Trophoblast cell (in vitro differentiated cells and primary cell): ENCODE measurements at places on chromosomes 6 and 20.

DNA sequence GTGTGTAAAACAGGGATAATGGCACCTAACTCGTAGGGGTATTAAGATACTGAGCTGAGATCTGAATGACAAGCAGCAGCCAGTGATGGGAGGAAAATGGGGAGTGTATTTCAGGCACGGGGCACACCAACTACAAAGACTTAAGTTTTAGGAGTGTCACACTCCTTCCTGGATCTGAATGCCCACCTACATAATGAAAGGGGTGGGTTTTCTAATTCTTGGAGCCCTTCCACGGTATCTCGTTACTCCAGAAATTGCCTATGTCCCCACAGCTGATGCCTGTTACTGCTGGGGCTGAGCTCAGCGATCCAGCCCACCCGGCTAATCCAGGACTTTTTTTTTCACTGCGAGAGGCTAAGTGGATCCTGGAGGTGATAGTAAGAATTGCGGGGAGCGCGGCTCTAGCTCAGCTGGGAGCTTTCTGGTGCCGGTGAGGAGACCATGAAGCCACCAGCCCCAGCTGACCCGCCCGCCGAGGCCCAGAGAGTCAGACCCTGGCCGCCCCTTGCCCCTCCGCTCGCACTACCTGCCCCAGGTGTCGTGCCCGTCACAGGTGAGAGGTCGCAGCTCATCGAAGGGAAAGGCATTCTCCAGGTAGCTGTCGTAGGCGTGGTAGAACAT, 727 bp downstream of the EDEM2 start:
- DNase-seq, result peak; percentile 7

- DNase-seq, result no peak
Measured at GRCh38 chr20:3307078-3307477, 68.1 kb upstream of the SLC4A11 start.

- no peak for DNase-seq
Measured at GRCh38 chr6:35136185-35136584, 5.0 kb downstream of the TCP11 start.

GRCh38 chr6:117157448-117157847, 107.9 kb upstream of the VGLL2 start:
- DNase-seq, result no peak

- no peak for DNase-seq
Measured at GRCh38 chr6:167554854-167555253, 230.0 kb downstream of the TTLL2 start.

DNA sequence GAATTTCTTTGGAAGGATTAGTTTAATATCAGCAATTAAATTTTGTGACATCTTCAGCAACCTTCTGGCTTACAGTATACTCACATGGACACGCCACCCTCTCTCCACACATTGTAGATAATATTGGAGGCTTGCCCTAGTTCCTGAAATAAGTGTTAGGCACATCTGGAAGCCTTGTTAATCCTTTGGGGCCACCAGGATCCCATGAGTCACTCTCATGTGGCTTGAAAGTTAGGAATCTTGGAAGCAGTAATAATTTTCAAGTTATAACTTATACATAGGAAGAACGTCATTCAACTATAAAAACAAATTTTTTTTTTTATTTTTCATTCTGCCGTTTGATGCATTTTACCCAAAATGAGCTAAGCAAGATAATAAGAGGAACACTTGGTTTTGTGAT, 20.5 kb downstream of the LAMA4 start:
- DNase-seq, result no peak

GRCh38 chr6:87184762-87185250, 29.4 kb downstream of the ZNF292 start:
- DNase-seq, result no peak

DNA sequence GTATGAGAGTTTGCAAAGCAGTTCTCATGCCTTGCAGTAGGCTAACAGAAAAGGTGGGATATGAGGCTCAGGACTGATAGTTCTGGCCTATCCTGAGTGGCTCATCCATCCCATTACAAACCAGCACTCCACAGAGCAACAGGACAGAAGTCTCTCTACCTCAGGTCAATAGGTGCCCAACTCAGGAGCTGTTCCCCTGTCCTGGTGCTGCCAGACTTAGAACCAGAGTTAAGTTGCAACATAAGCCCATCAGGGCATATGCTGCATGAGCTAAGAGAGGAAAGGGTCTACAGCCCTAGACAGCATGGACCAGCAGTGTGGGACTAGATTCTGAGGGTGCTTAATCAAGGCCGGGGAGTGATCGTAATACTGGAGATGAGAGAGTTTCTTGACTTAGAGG, 104.8 kb upstream of the ECI2 start:
- DNase-seq, result no peak

- no peak for DNase-seq
Measured at GRCh38 chr6:140546640-140547039, 1172.2 kb upstream of the CITED2 start.

DNA sequence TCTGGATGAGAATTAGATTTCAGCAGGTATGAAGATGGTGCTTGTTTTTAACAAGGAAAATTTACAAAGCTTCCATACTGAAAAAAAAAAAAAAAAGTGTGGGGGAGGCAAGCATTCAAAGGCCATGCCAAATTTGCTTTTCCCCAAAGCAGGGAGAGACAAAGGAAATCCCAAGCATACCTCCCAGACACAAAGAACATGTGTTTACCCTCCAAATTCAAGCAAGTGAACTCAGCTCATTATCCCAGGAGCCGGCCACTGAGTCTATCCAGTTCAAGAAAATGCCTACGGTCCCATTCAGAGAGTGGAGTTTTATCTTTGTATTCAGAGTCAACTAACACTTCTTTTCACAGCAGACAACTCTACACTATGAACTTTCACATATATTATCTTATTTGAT, 102.7 kb upstream of the ID4 start:
- DNase-seq, result no peak

DNA sequence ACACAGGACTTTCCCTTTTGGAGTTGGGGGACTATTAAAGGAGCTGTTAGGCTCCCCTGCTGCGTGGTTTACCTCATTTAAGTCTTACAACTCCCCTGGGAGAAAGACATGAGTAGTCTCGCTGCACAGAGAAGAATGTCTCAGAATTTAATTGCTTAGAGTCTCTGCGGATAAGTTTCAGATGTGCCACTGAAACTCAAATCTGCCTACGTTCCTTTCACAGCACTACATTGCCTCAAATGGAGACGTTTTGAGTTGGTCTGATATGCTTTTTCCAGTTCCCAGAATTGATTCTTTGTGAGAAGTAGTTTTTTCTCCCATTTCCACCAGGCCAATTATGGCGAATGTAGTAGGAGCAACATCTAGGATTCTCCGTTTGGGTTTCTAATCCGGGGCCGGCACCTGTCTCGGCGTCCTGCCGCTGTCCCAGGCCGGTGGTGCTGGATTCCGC, 532 bp upstream of the SLC35F1 start:
- DNase-seq, result no peak

DNA sequence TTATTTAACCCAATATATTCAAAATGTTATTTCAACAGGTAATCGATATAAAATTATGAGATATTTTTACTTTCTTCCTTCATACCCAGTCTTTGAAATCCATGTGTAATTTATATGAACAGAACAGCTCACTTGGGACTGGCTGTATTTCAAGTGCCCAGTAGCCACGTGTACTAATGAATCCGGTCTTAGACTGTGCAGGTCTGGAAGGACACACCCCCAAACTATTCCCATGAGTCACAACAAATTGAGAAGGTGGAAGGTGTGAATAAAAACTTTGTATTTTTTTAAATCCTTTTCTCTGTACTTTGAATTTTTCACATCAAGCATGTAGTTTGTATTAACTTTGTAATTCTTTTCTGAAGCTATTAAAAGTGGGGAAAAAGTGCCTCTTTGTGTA, 2.8 kb downstream of the UNC5CL start:
- DNase-seq, result no peak

DNA sequence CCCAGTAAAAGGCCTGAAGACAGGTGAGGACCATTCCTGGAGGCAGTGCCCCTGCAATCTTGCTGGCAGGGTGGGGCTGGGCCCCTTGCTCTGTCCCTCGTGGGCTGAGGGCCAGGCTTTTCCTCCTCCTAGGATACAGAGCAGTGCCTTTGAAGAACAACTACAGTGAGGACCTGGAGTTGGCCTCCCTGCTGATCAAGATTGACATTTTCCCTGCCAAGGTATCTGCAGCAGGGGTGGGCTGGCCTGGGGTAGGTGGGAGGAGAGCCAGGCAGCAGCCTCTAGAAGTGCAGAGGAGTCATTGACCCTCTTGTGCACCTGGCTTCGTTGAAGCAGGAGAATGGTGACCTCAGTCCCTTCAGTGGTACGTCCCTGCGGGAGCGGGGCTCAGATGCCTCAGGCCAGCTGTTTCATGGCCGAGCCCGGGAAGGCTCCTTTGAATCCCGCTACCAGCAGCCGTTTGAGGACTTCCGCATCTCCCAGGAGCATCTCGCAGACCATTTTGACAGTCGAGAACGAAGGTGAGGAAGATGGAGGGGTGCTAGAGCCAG, 36.5 kb downstream of the PLCG1 start:
- no peak for DNase-seq

DNA sequence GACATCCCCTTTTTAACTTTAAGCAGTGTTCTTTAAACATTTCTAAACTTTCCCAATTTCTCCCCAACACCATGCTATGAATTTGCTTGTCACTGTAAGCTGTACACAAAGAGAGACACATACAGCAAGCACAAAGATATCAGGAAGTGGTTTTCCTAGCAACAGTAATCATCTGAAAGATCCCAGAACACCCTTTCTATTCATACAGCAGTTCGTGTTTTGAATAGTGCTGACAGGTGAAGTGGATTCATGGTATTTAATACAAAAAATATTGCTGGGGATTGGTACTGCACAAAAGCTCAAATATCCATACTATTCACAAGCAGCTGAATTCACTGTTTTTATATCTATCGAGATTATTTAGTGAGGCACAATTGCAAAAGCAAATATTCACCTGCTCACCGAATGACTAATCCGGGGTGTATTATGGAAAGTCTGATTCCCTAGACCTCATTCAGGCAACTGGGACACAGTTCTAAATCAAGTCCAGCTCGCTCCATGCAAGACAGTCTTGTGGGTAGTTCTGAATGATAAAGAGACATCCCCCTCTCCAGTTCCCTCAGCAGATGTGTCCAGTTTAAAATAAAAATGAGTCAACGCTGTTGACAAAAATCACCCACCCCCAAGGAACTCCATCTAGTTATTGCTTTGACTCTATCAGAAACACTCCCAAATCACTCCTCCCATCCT, 107.1 kb upstream of the TSHZ2 start:
- DNase-seq, result no peak

DNA sequence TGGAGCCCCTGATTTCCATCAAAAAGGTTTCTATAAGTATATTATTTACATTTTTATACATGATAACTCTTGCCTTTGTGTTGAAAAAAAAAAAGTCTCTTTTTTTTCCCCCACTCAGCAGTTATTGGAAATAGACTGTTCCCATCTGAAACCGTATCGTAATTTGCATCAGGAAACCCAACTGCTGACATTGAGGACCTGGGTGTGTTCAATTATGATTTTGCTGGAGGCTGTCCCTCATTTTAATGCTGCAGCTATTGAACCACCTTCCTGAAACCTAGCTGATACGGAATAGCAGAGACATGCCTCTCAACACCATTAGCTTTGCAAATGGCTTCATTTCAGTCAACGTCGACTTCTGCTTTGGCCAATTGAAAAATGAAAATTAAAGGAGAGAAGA, 98.9 kb downstream of the ZNF217 start:
- no peak for DNase-seq

DNA sequence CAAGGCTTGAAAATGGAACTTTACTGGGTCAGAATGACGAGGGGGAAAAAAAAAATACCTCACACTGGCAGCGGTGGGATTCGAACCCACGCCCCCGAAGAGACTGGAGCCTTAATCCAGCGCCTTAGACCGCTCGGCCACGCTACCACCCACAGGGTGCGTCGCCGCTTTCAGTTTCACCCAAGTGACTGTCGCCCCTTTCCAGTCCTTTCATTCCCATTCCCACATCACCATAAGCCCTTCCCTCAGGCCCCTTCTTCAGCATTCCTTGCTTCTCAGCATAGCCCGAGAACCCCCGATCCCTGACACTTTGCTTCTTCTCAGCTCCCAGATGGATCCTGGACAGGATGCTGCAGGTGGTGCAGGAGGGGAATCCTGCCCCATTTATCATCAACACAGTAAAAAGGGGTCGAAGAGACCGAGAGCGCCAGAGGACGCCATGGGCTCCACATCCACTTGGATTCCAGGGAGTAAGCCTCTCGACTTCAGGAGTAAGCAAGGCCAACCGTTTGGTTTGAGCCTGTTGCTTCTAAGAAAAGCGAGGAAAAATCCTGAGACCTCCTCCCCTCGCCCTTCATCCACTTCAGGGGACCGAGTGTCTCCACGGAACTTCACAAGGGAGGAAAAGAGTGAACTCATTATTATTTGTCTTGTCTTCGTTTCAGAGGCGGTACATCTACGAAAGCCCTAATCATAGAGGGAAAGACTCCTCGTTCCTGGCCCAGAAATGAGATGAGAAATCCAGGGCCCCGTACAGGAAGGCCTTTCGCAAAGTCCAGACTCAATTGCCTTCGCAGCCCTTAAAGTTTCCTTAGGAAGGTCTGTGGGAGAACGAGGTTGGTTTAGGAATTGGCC, 20.0 kb upstream of the TRIM27 start:
- DNase-seq, result peak; percentile 76

DNA sequence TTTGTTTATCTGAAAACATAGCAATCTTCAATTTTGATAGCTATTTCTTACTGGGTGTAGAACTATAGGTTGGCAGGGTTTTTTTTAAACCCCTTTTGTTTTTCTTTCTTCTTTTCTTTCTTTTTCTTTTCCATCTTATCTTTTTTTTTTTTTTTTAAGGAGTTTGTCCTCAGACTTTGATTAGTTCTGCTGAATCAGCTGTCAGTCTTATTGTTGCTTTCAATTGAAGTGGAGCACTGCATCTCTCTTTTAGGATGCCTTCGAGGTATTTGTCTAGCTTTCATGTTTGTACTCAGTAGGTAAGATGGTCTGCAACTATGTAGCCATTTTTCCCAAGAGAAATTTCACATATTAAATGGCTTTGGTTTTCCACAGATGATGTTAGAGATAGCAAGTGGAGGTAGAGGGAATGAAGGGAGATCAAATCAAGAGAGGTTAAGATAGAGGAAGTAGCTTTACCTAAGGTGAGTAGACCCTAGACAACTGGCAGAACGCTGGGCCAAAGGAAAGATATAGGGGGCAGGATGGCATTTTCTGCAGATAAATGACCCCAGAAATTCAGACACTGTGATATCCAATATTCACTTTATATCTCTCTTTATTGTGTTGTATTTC, 137.1 kb downstream of the BCAS1 start:
- no peak for DNase-seq

DNA sequence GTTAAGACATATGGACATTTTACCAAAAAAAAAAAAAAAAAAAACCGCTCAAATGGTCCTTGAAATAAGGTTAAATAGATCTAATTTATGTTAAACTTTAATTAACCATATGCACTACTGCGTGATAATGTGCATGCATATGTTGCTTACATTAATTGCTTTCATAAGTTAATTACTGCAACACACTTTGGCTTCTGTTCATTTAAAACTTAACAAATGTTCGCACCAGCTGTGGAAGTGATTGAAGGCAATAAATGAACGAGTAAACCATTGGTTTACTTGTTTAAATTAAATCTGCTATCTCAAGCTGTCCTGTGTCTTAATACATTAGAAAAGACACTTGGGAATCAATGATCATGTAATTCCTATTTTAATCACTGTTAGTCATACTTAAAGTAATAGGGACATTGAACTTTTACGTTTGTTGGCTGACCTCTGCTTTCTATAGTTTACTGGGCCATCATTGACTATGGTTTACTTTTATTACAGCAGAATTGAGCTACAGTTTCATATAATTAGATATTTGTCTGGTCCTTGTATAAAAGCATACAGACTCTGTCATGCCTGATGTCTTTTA, 294.7 kb downstream of the KHDC1L start:
- DNase-seq, result no peak
